ENCODE measurements at places on chromosomes 7 and 10.

DNA sequence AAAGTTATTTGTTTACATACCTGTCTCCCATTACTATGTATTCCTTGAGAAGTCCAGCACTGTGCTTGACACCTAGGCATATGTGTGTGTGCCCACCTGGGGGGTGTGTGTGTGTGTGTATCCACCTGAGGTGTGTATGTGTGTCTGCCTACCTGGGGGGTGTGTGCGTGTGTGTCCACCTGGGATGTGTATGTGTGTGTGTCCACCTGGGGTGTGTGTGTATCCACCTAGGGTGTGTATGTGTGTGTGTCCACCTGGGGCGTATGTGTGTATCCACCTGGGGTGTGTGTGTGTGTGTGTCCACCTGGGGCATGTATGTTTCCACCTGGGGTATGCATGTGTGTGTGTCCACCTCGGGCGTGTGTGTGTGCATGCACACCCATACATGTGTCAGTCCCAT, 603.5 kb downstream of the PHTF2 start:
- no peak for DNase-seq

DNA sequence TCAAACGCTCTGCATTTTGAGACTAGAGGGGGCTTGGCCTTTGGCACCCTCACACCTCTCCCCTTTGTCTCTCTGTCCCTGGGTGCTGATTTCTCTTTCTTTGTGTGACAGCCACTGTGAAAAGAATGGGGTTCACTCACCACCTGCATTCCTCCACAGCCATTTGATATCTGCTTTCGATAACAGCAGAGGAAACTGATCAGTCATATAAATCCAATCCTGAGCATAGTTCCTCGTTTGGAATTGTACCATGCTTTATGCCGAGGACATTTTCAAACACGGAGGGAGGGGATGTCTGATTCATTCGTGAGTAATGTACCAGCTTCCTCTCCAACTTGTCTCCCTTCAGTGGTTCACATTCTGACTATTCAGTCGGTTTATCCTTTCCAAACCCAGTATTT, 15.8 kb downstream of the MET start:
- DNase-seq, result no peak

DNA sequence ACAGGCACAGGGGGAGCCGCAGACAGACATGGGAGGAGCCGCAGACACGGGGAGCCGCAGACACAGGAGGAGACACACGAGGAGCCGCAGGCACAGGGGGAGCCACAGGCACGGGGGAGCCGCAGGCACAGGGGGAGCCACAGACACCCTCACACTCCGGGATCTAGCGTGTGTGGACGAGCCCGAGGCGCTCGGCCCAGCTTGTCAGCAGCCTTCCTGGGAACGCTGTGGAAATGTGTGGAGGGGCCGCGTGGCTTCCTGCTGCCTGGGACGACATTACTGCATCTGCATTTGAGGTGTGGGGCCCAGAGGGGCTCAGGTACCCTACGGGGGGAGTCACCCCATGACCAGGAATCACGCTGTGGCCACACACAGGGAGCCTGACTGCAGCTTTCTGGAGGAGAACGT, 313.2 kb downstream of the PTPRN2 start:
- DNase-seq, result no peak

DNA sequence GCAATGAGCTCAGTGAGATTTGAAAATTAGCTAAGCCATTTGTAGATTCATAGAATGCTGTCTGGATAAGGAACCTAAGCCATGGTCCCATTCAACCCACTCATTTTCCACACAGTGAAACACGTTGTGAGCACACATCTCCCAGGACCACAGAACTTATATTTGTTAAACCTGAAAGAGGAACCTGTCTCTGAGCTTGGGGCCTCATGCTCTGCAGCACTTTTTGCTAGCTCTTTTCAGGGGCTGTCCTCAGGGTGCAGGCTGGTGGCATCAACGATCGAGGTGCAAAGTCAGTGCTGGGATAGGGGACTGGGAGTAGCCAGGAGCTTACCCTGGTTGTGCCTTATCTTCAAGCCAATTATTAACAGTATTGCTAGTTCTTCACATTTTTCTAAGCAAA, 11.9 kb downstream of the HECW1 start:
- DNase-seq, result no peak

- DNase-seq, result no peak
Observed at GRCh38 chr7:125775317-125775716, 845.7 kb upstream of the POT1 start.

DNA sequence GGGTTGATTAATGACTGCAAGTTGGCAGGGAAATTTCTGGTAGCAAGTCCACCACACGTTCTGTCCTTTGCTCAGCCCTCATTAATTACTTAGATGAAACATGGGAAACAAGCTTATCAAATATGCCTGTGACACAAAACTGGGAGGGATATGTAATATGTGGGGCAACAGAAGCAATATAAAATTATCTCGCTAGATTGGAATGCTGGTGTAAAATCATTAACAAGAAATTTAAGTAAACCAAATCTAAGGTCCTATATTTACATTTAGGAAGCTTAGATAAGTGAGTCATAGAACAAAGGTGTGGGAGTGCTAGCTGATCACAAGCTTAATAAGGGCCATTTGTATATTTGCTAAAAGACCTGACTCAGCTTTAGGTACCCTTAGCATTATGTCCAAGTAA, 23.5 kb downstream of the TRPV5 start:
- DNase-seq, result no peak

- DNase-seq, result no peak
Observed at GRCh38 chr10:17199351-17199804, 2.1 kb downstream of the TRDMT1 start.

GRCh38 chr7:44094883-44095592, 9.1 kb upstream of the AEBP1 start:
- DNase-seq, result no peak

DNA sequence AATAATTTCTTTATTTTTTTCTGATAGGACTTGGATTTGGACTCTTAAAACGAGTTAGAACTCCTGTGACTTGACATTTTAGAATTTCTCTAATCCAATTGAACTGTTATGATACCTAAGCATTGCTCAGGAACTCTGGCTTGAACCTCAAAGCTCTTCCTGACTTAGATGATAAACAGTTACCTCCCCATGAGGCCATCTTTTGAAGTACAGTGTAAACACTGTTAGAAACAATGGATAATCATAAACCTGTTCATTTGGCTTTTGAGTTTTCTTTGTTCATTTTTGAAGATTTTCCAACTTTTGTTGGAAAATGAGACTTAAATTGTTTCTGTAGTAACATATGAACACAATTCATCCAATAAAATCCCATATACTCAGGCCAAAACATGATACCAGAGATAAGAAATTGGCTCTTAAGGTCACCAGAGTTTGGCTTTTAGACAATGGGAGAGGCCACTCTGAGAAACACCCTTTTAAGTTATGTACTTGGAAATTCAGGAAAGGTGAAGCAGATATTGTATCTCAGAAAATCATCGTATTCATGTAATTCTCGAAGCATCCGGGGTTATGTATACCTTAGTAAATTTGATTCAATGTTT, 59.6 kb downstream of the RUNDC3B start:
- DNase-seq, result no peak

GRCh38 chr7:12716134-12716681, 28.8 kb downstream of the ARL4A start:
- DNase-seq, result no peak

- no peak for DNase-seq
Observed at GRCh38 chr7:104061652-104062051, 72.2 kb upstream of the RELN start.

Data from NCI-H187 treated with DMSO at 0.1 percent for 48 hours (cell line).